ENCODE measurements at places on chromosomes 2 and 18.

DNA sequence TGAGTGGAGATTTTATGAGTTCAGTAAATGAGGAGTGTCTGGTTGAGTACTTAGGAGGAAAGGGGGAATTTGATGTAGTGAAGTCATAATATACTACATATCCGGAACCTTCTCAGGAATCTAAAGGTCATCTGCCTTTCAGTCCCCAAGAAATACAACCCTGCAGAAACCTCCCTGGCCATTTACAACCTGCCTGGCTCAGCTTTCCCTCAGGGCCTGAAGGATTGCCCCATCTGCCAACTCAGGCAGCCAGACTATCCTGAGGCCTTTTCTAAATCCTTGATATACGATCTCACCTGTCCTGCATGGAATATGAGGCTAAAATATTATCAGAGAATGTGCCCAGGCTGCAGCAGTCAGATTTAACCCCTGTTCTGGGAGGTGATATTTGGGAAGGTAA, 165.4 kb upstream of the SPOPL start:
- no peak for DNase-seq

DNA sequence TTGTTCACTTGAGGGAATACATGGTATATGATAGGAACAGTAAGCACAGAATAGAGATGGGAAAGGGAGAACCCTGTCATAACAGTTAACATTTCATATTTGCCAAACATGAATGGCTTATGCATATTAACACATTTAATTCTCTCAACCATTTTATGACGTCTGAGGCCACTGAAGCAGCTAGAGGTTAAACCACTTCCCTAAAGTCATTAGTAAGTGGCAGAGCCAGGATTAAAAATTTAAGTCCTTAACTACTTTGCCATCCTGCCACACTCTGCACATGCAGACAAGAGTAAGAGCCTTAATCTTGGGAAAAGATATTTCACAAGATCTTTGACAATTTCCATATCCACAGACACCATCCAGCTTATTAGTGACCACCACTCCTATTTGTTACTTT, 2.1 kb downstream of the LIPT1 start:
- no peak for DNase-seq

DNA sequence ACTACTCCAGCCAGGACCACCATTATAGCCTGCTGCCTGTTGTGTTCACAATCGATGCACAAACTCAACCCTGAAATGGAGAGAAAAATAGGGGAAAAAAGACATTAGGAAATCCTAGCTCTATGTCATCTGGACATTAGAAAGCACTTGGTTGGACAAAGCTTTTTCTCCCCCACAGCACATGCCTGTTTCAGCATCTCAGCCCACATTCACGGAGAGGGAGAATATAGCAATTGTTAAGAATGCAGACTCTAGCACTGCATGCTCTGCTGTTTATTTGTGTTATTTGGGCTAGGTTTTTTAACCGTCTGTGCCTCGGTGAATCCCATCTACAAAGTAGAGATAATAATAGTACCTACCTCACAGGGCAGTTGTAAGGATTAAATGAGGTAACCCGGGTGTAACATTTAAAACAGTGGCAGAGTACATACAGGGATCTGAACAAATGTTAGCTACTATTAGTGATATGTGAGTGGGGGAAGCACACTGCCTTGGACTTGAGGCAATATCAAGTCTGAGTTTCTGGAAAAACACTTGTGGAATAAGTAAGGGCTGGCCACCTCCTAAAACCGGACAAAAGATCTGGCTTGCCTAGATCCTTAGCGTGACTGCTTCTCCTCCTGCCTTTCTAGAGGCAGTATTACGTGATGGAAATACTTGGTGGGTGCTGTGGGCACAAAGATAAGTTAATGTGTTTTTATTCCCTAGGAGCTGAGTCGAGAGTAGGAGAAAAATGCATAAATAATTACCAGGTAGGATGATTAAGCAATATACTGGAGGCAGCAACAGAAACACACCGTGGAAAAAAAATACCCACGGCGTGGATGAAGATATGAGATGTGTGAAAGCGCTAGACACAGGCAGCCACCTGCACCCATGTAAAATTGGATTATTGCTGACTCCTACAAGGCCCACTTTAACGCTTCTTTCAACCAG, 1.0 kb upstream of the PPP1CB start:
- no peak for DNase-seq

DNA sequence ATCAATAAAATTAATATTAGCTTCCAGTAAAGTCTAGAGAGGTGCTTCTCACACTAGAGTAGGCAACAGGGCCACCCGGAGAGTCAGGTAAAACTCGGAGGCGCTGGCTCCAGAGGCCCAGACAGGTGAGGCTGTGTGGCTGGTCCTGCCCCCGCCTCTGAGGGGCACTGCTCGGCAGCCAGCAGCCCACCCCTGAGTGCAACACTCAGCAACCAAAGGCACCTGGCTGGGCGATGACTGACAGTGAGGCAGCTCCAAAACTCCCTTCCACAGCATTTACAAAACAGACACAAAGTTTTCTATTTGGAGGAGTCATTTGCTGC, 138.8 kb upstream of the ID2 start:
- DNase-seq = peak; percentile 11

DNA sequence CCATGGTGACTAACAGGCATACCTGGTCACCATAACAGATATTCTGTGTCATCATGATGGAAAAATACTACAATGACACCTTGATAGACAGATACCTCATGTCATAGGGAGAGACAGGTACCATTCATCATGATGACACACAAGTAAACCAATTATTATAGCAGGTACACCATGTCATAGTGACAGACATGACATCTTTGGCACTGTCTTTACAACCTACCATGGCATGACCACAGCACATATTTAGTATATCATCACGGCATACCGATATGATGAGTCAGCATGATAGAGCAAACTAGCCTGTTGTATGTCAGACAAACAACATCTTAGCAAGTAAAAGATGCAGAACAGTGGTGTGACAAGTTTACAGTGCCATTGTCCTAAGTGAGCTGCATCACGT, 101.3 kb upstream of the KLHL29 start:
- DNase-seq = no peak

DNA sequence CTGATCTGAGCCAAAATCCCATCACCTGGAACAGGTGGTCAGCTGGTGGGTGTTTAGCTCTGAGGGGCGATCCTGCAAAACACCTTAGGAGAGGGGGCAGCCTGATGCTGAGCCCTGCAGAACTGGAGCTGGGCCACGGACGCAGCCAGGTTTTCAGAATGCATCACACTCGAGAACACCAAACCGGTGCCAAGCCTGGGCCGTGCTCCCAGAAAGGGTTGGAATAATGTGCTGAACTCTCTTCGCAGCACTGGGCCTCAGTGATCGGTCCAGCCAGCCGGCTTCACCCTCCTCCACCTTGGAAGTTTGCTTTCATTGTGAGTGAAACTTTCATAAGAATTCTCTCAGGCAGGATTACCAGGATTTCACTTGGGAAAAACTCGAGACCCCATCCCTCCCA, 56.5 kb upstream of the TTC39C start:
- DNase-seq = no peak

DNA sequence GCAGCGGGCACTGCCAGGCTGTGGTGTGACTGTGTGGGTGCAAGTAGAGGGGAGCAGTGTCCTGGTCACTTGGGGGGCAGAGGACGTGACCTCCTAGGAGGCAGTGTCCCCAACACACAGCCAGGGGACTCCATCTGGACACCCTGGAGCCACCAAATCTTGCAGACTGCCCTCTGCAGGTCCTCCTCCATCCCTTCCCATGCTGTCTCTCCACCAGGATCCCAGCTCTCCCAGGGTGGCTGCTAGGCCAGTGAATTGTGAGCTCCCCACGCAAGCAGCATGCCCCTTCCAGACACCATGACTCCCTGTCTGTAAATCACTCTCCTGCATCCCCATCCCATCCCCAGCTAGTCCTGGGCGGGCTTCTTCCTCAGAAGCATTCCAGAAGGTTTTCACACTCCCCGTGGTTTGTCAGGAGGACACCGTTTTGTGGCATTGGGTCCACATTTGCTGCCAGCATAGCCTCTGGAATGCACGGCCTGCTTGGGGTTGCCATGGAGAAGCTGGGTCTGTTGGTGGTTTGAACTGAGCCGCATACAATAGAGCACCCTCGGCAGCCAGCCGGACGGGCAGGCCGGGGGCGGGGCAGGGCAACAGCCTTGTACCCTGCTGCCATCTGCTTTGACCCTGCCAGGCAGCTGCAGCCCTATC, 210.7 kb downstream of the KLHL29 start:
- no peak for DNase-seq

DNA sequence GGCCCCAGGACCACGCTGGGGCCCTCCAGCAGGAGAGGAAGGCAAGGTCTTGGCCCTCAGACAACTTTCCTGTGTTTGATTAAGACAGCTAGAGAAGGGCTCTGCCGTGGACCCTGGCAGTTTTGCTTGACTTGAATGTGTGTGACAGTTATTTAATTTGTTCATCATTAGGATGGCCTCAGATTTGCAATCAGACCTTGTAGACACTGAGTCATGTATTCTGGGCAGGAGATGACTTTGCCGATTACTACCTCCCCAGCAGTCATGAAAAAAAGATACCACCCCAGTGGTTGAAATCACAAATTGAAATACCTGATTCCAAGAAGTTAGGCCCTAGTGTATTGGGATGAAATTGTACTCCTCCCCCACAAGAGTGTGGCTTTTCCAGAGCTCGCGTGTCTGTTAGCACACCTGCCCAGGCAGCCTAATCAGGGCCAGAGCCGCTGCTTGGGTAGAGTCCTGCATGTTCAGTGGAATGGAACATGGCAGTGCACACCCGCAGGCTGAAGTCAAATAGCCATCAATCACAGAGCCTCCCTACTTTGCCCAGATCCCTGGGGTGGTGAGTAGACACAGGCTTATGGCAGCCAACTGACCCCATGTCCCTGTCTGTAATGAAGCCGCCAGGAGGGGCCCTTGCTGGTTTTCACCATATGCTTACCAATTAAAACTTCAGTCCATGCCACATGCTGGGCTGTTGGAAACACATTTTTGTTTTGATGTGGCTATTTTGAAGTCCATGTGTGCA, 122.5 kb downstream of the TPGS2 start:
- no peak for DNase-seq

DNA sequence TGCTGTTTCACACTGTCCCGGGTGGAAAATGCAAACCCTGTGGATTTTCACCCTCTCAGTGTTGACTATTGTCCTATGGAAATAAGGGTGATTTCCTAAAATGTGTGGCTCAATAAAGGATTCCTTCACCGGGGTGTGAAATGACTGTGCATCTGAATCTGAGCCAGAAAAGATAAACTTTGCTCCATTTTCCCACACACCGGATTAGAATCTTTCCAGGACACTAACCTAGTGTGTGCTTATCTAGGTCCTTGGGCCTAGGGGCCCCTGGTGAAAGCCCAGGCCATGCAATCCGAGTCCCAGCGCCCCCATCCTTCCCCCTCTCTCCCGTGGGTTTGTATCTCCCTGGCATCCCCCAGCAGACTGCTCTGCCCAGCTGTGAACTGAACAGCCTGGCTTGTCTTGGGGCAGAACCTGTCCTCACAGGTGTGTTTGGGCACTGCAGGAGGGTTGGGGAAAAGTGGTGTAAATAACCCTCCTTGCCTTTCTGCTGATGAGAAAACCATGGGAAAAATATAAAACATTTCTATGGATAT, 17.3 kb downstream of the KLHL29 start:
- DNase-seq = no peak

- no peak for DNase-seq
Observed at GRCh38 chr2:196268538-196269338, 97.4 kb upstream of the STK17B start.

DNA sequence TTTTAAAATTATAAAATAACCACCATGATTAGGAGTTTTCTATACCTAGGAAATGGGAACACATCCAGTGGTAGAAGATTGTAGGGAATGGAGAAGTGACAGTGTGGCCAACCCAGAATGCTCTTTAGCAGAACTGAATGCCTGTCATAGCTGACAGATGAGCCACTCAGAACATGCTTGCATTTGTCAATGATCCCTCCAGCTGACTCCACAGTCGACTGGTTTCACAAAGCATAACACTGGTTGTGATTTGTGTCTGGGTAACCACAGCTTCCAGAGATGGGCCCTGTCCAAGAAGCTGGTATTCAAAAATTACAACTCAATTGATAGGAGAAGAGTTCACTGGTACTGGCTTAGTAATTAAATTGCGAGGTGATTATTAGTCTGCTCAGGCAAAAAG, 9.0 kb upstream of the CTIF start:
- DNase-seq = no peak

- DNase-seq = no peak
Observed at GRCh38 chr2:136801661-136802060, 36.3 kb downstream of the THSD7B start.

DNA sequence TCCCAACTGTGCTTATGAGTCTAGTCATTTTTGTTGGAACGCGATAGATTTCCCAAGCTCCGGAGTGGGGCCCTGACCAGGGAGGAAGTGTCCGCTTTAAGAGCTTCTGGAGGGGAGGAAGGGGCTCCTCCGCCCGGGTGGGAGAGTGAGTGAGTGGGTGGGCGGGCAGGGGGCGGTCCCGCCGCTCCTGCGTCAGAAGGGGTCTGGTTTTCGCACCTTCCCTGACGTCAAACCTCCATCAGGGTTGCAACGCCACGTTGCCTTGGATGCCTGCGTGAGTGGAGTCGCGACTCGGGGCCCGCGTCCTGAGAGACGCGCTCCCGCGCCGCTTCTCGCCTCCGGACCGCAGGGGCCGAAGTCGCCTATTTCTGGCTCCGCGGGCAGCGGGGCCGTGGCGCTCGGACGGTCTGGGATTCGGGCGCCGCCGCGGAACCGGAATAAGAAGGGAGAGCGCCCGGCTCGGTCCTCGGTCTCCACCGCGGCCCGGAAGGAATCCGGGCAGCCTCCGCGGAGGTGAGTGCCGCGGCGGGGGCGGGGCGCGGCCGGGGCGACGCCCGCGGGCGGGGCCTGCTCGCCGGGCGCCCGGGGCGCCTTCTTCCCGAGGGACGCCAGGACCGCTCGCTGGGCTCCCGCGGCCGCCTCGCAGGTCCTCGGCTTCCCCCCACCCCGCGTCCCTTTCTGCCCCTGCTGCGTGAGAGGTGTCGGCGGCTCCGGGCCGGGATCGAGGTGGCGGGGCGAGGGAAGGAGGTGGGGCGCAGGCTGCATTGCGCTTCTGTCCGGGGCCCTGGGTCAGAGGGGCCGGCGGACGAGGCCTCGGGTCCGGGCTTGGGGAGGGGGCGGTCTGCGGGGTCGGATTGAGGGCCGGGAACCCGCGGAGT, at the start of gene ZDBF2:
TSS of gene ZDBF2 (plus strand) at position 230 of the 878 bp plus-strand sequence. CDS start 7,187 bp downstream, outside the sequence.
- DNase-seq = peak; percentile 11

DNA sequence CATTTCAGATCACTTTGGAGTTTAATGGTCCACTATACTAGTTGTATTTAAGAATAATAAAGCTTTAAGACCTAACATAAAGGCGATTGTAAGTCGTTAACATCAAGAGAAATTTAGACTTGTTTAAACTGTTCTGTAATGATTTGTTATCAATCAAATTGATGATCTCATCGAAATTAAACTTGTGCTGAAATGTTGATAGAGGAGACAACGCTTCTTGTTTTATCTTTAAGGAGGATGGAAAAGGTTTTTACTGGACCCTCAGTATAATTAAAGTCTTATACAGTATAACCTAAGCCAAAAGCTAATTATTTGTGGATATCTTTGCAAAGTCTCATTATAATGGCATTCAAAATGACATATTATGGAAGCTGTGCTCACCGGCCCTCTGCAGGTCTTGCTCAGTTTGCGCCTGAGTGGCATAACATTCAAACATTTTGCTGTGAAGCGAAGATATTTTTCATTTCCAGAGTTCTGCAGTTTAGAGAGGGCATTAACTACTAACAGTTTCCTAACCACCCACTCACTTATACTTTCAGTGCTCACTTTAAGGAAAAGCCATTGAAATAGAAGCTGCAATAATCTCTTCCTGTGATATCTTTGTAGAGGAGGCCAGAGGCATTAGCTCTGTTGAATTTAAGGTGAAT, 1.4 kb upstream of the SERTAD2 start:
- DNase-seq = no peak
